ENCODE measurements at places on chromosomes 6 and 20.
A peak's percentile ranks its signal among the peaks of the same experiment; 100 is the strongest.

DNA sequence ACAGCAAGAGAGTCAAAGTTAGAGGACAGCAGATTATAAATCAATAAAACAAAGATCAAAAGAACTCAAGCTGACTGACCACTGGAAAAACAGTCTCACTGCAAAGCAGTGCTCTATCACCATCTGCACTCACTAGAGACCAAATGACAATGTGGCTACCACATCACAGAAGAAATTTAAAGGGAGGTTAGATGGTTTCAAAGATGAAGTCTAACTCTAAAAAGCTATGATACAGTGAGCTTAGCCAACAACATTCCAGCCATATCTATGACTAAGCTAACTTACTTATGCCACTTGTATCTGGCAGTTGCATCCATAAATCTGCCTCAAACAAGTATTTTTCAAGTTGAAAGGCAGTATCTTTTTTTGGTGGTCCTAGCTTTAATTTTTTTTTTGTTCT, 68.6 kb downstream of the ARHGAP18 start:
- no peak for DNase-seq

DNA sequence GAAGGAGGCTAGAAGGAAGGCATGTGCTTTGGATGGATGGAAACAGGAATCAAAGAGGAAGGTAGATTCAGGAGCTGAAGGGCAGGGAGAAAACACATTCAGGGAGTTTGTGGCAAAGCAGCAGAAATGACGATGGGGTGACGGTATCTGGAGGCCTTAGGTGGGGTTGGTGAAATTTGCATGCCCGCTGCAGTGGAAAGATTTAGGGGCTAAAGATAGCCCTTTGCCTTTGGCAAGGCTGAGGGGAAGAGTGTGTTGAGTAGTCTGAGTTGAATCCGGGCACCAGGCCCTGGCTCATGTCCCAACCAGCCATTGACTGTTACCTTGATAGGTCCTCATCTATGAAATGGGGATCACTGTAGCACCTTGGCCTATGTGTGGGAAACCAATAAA, 1.3 kb downstream of the GZF1 start:
- no peak for DNase-seq

- DNase-seq: no peak
These were observed 38.6 kb upstream of the GMPR start for GRCh38 chr6:16199804-16200203.

DNA sequence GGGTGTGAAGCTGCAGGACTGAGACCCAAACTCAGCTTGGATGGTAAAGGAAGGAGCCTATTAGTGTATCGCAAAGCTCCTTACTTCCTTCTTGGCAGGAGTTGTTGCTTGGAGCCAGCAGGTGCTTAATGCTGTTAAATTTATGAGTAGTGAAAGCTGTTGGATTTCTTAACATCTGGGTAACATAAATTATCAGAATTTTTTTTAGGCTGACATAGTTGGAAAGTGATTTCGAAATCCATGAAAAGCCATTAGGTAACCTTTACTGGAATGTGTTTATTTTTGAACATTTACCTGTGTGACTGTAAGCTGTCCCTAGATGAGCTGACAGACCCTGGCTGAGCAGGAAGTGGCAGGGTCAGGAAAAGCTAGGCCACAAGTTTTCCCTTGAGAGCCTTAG, 470.4 kb upstream of the SLC35B3 start:
- DNase-seq: no peak

DNA sequence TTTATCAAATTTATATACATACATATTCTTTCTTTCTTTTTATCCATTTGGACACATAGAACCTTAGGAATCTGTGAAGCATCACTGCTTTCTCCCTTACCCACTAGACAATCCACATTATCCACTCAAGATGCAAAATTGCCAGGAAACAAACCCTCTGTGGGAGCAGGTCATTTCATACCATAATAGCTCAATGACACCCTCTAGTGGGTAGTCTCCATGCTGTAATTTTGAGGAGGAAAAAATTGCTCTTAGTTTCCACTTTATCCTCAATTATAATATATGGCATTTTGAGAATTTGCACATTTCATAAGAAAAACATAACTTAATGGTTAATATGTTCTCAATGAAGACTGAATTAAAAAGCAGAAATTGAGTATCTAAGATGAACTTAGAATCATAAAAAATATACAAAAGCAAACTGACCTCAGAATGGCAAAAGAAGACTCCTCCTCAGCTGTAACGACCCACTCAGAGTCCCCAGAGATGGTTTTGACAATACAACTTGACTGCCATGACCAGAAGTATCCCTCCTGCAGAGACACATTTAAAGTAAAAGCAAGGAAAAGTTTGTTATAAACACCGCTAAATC, 164.1 kb downstream of the FRK start:
- peak; percentile 33 for DNase-seq

Data from activated CD4-positive, alpha-beta T cell treated with anti-CD3 and anti-CD28 coated beads, Interleukin-2, Interleukin-4, amounts not matched to agents 100 ng/mL and 50 ng/mL, durations not matched to agents 16 hours and 8 hours (primary cell).